NCI-H1105 (cell line): ENCODE measurements at places on chromosomes 1 and 21.
A peak's percentile ranks its signal among the peaks of the same experiment; 100 is the strongest.

GRCh38 chr1:223229756-223230155 lies 86.7 kb upstream of the TLR5 start:
- DNase-seq = no peak

DNA sequence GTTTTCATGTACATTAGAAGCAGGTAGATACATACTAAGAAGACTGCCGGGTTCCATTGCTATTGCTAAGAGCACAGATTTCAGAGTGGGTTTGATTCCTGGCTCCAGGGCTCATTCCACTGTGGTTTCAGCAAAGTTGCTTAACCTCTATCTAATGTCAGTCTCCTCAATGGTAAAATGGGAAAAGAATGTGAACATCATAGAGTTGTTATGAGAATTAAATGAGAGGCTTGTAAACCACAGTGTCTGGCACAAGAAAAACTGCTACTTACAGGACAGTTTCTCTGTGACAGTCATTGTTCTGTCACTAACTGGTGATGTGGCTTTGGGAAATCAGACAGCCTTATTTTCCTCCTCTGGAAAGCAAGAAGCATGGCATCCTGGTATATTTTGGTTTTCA lies 10.7 kb upstream of the PLXNA2 start:
- DNase-seq = no peak

DNA sequence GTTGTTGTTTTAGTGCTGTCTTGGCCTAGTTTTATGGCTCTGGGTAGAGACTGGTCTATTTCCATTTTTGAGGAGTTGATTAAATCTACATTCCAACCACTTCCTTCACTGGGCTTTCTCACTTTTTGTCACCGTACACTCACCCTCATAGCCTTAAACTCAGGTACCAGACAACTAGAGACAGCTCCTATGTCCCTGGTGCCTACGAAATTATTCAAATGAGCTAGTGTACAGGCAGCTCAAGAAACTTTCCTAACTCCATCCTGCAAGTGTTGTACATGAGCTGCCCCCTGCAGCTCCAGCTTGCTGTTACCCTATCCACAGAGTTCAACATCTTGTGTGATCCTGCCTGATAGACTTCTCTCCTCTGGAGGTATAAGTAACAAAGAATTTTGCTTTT lies 704.8 kb upstream of the RGS18 start:
- DNase-seq = no peak

DNA sequence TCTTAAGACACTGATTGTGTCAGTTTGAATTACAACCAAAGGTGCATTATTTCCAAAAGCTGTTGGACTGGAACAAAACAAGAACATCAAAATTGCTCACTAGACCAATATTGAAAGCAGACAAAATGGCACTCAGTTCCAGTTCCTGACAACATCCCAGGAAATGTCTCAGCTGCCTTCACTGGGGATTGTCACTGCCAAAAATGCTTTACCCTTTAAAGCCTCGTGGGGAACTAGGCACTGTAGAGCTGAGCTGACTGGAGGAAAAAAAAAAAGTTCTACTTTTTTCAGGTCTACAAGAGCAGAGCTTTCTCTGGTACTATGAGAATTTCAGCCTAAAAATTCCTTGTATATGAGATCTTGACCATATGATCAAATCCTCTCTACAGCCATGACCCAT lies 21.9 kb downstream of the GPR52 start:
- no peak for DNase-seq

DNA sequence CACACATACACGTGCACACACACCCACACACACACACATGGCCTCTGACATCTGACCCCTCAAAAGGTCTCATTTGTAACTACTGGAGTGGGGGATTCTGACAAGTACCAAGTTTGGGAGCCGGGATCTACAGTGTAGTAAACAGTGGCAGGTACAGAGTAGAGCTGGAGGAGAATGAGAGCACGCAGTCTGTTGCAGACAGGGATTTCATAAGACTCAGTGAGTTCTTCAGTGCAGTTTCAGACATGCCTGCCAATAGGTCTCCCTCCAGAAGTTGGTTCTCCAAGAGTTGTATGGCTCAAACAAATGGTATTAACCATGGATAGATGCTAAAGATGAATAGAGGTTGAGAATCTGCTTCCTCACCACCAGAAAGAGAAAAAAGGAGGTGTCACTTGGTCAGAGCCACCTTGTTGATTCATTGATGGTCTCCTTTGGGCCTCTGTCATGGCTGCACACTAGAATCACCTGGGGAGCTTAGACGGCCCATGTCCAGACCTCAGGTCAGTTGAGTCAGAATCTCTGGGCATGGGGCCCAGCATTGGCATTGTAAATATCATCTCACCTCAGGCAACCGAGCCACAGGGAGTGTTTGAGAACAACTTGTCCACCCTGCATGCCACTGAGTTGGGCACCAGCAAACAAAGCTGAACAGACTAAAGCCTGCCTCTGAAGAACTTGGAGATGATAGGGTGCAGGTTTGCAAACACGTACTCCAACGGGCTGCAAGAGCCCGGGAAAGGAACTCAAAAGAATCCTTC lies 122.1 kb downstream of the EDEM3 start:
- DNase-seq = no peak

- DNase-seq = no peak
Observed at GRCh38 chr1:223183268-223183862, 40.3 kb upstream of the TLR5 start.

DNA sequence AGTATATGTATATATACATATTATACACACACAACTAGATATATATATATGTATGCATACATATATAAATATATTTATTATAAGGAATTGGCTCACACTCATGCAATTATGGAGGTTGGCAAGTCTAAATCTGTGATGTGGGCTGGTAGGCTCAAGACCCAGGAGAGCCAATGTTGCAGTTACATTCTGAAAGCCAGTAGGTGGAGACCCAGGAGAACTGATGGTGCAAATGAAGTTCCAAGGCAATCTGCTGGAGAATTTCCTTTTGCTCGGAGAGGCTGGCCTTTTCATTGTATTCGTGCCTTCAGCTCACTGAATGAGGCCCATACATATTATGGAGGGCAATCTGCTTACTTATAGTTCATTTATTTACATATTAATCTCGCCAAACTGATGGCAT lies 9.4 kb downstream of the IVL start:
- no peak for DNase-seq

GRCh38 chr1:8116894-8117264 lies 90.8 kb upstream of the ERRFI1 start:
- no peak for DNase-seq

DNA sequence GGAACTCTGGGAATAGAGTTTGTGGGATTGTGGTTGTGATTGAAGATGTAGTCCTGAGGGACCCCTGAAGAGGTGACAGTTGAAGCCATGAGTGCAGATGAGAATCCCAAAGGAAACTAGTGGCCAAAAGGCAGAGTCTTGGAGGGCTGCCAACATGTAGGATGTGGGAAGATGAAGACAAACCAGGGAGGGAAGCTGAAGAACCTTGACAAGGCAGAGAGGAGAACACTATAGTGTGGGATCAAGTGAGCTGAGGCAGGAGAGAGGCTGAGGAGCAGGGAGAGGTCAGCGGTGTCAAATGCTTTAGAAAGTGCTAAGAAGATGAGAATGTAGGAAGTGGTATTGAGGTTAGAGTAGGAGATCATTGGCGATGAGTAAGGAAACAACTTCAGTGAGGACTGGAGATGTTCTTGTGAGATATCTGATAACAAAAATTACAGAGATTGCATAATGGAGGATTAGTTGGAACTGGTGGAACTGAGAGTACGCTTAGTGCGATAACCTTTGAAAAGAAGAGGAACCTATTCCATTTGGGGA lies 88.5 kb upstream of the VCAM1 start:
- DNase-seq = no peak

- peak; percentile 68 for DNase-seq
Observed at GRCh38 chr1:32892368-32893197, 6.3 kb downstream of the HPCA start.

- no peak for DNase-seq
Observed at GRCh38 chr1:109357616-109358015, 40.1 kb downstream of the SORT1 start.

DNA sequence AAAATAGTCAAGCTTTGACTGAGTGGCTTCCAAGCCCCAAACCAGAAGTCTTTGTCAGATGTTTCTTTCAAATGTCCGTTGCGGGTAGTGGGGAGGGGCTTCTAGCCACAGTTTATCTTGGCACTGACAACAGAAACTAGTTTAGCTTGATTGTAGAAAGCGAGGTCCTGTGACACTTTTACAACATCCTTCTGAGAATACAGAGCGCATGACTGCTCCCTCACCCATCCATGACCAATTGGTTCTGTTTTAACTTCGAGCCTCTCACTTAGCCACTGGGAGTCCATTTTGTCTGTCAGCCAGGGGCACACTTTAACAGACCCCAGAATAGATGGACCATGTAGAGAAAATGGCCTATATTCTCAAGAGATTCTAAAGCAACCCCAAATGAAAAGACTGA lies 199.2 kb upstream of the ST6GALNAC5 start:
- DNase-seq = no peak
